CD4-positive, alpha-beta T cell treated with Interleukin-6 for 4 hours (primary cell): ENCODE measurements at places on chromosomes 5 and 9.
A peak's percentile ranks its signal among the peaks of the same experiment; 100 is the strongest.

DNA sequence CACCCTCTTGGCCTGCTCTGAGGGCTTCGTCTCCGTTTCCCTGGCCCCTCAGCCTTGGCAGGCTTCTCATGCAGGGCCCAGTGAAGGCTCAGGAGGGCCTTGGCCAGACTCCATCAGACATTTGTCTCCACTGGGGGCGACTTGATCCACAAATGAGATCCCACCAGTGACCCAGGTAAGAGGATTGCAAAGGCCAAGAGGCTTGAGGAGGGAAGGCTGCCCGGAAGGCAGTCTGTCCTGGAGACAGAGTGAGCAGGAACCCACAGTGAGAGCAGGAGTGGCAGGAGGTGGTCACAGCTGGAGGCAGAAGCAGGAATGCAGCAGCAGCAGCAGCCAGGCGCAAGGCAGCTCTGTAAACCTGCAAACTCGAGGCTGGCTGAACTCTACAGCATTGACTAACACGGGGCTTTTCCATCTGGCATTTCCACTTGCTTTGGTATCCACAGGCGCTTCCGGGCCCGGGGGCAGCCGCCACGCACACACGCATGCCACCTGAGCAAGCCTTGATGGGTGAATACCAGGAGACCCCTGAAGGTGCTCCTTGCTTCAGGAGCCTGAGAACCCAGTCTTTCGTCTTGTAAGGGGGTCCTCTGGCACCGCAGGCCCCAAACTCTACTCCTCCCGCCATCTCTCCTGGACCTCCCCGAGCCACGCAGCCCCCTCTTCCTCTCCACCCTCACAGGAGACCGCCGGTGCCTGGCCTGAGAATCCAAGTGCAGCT lies 14.7 kb downstream of the MGAT1 start:
- no peak for DNase-seq

DNA sequence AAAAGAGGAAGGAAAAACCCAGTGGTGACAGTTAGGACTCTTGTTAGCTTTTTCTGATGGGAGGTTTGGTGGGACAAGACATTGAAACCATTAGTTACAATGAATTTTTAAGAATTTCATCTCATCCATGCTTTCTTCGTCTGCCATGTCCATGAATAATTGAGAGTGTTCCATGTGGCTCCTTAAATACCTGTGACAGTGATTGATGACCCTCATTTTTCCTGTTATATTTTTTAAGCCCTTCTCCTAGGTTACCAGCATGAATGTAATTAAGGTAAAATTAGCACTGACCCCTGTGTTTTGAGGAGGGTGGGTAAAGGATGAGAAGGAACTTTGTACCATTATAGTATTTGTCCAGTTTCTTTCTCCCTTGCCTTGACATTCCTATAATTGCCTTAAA lies 23.5 kb upstream of the PHF2 start:
- no peak for DNase-seq

GRCh38 chr9:34375901-34376595 lies 650 bp downstream of the MYORG start:
- peak; percentile 68 for DNase-seq

DNA sequence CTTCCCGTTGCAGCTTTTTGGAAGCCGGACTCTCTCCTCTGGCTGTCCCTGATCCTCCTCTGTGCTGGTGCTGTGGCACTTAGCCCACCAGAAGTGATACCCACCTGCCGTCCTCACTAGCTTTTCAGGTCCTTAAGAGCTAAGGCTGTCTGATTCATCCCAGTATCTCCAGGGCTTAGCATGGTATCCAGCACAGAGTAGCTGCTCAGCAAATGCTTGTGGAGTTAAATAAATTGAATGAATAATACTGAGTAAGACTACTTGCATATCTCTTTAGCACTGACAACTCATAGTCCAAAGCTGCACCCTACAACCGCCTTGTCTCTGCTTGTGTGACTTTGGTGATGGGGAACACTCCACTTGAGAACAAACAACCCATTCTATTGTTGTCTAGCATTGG lies 7.7 kb upstream of the XPA start:
- no peak for DNase-seq

GRCh38 chr9:114034196-114034595 lies 43.9 kb downstream of the AMBP start:
- DNase-seq = no peak

DNA sequence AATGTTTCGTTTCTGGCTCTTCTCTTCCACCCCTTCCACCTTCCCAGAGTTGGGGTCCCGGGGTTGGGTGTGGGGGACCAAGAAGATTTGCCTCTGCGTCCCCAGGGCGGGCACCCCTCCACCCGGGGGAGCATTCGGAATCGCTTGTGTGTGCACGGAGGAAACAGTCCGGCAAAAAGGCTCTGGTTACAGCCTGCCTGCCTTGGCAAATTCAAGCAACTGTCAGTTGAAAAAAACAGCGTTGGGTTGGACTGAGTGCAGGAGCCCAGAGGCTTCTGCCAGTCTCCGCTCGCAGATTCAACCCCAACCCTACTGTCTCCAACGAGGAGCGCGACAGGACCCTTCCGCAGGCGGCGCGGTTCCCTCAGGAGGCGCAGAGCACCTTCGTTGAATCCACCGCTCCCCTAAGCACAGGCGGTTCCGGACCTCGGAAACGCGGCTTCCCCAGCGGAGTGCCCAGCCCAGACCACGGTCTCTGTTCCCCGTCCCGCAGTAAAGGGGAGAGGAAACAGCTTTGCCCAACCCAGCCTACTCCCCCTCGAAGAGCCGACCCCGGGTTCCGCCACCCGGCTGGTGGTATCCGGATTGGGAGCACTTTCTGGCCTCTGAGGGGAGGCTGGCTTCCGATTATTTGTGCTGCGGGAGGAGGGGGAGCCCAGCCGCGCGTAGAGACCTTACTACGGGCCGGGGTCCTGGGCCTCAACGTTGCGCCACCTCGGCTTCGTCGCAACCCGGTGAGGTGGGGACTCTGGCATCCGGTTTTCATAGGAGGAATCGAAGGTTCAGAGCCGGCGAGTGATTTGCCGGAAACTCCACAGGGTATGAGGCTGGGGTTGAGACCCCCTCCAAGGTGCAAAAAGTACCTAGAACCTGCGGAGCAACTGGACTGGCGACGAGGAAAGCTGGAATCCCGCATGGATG lies 9.6 kb downstream of the LHX6 start:
- no peak for DNase-seq

GRCh38 chr9:136901516-136902258 lies 15.4 kb downstream of the TRAF2 start:
- DNase-seq = peak; percentile 80

DNA sequence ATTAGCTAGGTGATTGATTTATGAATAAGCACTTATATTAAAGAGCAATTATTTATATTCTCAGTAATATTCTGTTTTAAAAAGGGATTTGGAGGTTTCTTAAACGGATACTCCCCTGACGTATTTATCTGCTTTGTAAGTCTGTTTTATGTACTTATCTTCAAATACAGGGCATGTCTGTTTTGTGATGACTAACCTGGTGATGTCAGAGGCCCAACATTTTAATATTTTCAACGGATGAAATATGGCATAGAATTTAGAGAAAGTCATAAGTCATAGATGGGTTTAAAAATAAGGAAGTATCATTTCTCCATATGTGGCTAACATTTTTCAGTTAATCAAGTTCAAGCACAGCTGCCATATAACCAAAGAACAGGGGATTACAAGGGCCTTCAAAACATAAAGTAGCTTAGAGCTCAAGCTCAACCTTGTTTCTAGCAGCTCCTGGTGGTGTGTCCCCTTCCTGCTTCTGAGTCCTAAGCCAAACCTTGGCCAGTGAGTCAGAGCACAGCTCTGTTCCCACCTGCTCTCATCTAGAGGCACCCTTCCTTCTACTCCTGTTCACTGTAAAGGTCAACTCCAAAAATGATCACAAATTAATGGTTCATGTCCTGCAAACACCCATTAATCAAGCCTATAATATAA lies 131.4 kb downstream of the OXCT1 start:
- DNase-seq = no peak

GRCh38 chr5:148063861-148064260 lies at the start of gene SPINK5:
Gene SPINK5 (plus strand): TSS chr5:148063980. CDS start chr5:148064045, 65 bp downstream.
- DNase-seq = no peak

DNA sequence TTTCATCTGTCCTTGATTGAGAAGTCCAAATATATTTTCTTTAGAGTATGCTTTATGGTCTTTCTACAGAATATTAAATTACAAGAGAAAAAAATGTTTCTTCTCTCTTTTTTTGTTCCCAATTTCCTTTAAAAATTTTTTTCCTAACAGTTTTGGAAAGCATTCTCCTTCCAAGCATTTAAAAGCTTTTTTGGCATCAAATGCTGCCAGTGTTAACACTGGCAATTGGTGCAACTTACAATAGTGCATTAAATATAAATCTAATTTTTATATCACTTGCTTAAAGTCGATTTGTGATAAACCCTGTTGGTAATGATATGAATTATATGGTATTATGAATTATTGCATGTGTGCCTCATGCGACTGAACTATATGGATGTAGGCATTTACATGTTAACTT lies 165.9 kb upstream of the ELL2 start:
- DNase-seq = no peak

DNA sequence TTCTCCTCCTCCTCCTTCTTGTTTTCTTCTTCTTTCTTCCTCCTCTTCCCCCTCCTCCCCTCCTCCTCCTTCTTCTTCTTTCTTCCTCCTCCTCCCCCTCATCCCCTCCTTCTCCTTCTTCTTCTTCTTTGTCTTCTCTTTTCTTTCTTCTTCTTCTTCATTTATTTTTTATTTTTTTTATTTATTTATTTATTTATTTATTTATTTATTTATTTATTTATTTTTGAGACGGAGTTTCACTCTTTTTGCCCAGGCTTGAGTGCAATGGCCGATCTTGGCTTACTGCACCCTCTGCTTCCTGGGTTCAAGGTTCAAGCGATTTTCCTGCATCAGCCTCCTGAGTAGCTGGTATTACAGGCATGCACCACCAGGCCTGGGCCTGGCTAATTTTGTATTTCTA lies 1332.5 kb upstream of the CDH9 start:
- no peak for DNase-seq
